ENCODE measurements at places on chromosomes 5 and 9. TPM values are rescaled to one million over a fixed set of nuclear protein-coding genes. Genes with fewer than 3 reads are reported as not detected.

Gene FANCC
- 13.5 TPM for total RNA-seq

Gene BHMT2
- 4.7 TPM for total RNA-seq

Gene PCDHB12
- 2.8 TPM for total RNA-seq

Gene RASGRF2
- 5.4 TPM for total RNA-seq

Gene PCDHGC4
- 1.8 TPM for total RNA-seq

Gene ECSCR
- 47.2 TPM for total RNA-seq

Gene OR1L4
- total RNA-seq: not detected

Gene NEUROG1
- total RNA-seq: not detected

Gene INIP
- total RNA-seq: 22.7 TPM

Gene PHYHD1
- 46.5 TPM for total RNA-seq

Gene FBN2
- 0.58 TPM for total RNA-seq

Gene PCDHGB3
- 2.6 TPM for total RNA-seq

Gene PTGES2
- total RNA-seq: 35.1 TPM

Gene FBP2
- not detected for total RNA-seq

Gene PCDHA9
- total RNA-seq: 0.20 TPM

Gene HDHD3
- total RNA-seq: 10.4 TPM

Gene OR1J2
- not detected for total RNA-seq

Gene CDH9
- total RNA-seq: not detected

Gene LSM11
- total RNA-seq: 3.0 TPM

Gene IFNK
- not detected for total RNA-seq

Gene CTNND2
- total RNA-seq: 6.9 TPM

Gene SPOCK1
- total RNA-seq: 4.0 TPM

Gene GAS1
- 16.8 TPM for total RNA-seq

Gene FAM53C
- 23.0 TPM for total RNA-seq

Gene PCDH12
- 17.0 TPM for total RNA-seq

Gene C9
- total RNA-seq: not detected

Gene SNCAIP
- 4.0 TPM for total RNA-seq
